Right cardiac atrium (tissue), 5 donors: ENCODE measurements at places on chromosomes 16 and 17. TPM values are rescaled to one million over a fixed set of nuclear protein-coding genes. Genes with fewer than 3 reads are reported as not detected.

TLCD2 gene
- total RNA-seq: 2.4 TPM

CDK5R1 gene
- 1.5 TPM for total RNA-seq

SPATA22 gene
- 1.6 TPM for total RNA-seq

TBC1D3B gene
- 3.1 TPM for total RNA-seq

EVPLL gene
- total RNA-seq: not detected

TOX3 gene
- not detected for total RNA-seq

HBA1 gene
- total RNA-seq: 88.4 TPM

UBALD2 gene
- total RNA-seq: 28.5 TPM

KRTAP4-4 gene
- total RNA-seq: not detected

UTS2R gene
- total RNA-seq: 7.5 TPM

DNA sequence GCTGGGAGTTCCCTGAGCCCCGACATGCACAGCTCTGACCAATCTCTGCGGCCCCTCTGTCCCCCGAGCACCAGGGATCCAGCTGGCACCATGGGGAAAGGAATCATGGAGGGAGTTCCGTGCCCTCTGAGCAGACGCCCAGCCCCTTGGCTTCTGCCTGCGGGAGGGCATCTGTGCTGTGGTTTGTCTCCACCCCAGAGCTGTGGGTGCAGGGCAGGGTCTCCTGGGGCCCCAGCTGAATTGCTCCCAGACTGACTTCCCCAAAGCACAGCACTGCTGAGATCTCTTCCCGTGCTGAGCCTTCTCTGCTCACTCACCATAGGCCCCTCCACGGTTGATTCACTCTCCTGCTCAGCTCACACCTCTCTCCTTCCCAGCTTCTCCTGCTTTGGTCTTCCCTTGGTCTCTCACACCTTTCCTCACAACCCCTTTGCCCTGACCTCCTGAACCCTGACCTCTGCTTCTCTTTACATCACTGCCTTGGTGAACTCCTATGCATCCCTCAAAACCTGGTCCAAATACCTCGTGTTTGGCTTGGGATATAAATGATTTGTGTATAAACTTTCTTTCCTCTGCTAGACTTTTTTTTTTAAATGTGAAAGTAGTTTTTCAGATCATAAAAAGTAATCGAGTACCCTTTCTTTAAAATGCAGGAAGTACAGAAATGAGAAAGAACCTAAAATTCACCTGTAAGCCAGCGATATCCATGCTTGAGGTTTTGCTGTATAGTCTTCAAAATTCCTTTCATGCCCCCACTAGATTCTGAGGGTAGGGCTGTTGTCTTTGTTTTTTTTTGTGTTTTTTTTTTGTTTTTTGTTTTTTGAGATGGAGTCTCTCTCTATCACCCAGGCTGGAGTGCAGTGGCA is 265.3 kb downstream of the SEC14L1 start:
- DNase-seq: no peak

DNA sequence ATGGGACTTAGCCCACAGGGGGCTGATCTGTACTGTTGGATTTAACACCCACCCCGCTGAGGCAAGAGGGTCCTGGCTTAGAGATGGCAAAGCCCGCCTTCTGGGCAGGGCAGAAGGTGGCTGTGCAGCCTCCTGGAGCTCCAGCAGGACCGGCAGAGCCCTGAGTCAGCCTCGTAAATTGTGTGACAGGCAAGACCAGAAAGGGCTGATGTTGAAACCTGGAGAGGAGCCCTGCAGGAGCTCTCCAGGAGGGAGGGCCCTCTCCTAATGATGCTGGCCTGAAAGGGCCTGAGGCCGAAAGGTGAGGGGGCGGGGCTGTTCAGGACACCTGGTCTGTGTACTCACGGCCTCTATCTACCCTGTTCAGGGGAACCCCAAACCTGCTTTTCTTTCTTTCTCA is 22.5 kb upstream of the MYO15B start:
- DNase-seq: peak; percentile 36

DNA sequence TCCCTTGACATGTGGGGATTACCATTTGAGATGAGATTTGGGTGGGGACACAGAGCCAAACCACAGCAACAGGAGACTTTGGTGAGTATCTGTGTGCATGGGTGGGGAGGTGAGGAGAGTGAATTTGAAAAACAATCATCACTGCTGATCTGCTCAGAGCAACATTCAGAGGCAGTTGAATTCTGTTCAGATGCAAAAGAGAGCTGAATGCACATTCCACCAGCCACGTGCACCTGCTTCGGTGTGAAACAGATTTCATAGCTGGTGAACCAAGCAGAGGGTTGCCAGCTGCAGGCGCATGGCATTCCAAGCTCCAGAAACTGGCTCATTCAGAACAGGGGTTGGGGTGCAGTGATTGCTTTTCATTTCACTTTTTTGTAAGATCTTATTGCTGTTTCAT is 233.1 kb upstream of the FOXF1 start:
- DNase-seq: no peak

GRCh38 chr16:74608944-74609343 is 2.0 kb upstream of the GLG1 start:
- DNase-seq: no peak

- peak; percentile 92 for DNase-seq
Measured at GRCh38 chr16:86931410-86931941, 353.1 kb downstream of the FOXL1 start.

GRCh38 chr17:58480090-58480489 is 8.1 kb downstream of the HSF5 start:
- DNase-seq: no peak

DNA sequence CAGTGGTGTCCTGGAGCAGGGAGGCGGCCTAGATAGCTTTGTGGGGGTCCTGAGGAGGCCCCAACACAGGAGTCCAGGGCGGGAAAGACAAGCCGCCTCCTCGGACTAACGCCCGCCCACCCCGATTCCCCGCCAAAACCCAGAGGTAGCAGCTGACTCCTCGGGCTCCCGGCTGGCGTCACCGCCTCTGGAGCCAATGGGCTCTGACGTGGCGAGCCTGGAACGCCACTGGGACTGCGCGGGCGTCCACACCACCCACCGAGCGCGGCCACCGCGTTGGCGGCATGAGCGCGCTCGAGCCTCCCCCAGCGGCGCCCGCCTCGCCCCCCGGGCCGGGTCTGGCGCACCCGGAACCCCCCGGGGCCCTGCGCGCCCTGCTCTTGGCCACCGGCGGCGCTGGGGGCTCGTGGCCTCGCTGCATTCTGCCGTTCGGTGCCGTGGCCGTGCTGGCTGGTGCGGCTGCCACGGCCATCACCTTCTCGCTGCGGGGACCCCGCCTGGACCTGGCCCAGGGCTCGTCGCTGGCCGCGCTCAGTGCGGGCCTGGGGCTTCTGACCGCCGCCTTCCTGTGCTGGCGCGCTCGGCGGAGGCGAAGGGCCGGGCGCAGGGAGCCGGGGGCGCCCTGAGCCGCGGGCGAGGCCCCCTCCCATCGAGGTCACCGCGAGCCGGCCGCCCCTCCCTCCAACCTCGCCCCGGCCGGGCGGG is 3.4 kb upstream of the NTN3 start:
- peak; percentile 95 for DNase-seq

- DNase-seq: no peak
Measured at GRCh38 chr17:39236981-39237441, 11.3 kb upstream of the STAC2 start.

DNA sequence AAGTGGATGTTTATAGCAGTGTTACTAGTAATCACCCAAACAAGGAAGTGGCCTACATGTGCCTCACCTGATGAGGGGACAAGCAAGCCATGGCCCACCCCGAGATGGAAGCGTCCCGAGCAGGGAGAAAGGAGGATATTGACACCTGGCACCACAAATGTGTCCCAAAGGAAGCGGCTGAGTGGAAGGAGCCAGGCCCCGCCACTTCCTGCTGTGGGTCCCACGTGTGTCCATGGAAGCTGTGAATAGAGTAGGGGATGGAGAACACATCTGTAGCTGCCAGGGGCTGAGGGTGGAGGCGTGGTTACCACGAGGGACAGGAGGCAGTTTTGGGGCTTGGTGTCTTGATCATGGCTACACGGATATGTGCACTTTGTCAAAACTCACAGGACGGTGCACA is 49.2 kb downstream of the KCNJ12 start:
- peak; percentile 21 for DNase-seq

DNA sequence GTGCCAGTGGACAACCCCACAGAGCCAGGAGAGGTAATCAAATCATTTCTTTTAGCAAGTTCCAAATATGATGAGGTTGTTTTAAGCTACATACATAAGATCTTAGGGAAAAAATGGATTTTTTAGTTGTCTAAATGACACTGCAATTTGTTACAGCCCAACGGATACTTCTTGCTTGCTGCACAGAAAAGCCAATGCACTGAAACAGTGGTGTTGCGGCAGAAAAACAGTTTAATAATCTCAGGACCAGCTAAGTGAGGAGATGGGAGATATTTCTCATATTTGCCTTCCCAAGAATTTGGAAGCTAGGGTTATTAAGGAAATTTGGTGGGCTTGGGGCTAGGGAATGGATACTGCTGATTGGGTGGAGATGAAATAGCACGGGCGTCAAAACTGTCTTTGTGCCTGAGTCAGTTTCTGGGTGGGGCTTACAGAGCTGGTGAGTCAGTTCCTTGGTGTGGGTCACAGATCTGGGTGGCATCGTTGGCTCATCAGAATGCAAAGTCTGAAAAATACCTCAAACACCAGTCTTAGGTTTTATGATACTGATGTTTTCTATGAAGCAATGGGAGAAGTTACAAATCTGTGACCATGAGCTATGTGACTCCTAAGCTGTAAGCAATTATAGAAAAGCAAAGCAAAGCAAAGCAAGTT is 255.4 kb downstream of the IRX3 start:
- no peak for DNase-seq

GRCh38 chr17:66904760-66905624 is 59.5 kb upstream of the CACNG4 start:
- DNase-seq: peak; percentile 60

DNA sequence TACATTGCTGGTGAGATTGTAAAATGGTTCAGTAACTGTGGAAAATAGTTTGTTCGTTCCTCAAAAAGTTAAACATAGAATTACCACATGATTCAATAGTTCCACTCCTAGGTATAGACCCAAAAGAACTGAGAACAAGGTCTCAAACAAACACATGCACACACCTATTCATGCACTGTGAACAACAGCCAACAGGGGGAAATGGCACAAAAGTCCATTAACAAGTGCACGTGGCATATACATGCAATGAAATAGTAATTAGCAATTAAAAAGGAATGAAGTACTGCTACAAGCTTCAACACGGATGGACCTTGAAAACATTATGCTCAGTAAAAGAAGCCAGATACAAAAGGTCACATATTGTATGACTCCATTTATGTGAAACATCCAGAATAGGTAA is 23.8 kb downstream of the SDK2 start:
- DNase-seq: no peak

GRCh38 chr17:79705674-79706073 is 25.1 kb upstream of the ENPP7 start:
- DNase-seq: no peak

GRCh38 chr16:67198238-67198734 is 645 bp upstream of the ELMO3 start:
- DNase-seq: peak; percentile 76

- no peak for DNase-seq
Measured at GRCh38 chr17:49031965-49032928, 35.1 kb downstream of the IGF2BP1 start.

GRCh38 chr17:56939869-56940484 is 20.9 kb downstream of the COIL start:
- DNase-seq: no peak

DNA sequence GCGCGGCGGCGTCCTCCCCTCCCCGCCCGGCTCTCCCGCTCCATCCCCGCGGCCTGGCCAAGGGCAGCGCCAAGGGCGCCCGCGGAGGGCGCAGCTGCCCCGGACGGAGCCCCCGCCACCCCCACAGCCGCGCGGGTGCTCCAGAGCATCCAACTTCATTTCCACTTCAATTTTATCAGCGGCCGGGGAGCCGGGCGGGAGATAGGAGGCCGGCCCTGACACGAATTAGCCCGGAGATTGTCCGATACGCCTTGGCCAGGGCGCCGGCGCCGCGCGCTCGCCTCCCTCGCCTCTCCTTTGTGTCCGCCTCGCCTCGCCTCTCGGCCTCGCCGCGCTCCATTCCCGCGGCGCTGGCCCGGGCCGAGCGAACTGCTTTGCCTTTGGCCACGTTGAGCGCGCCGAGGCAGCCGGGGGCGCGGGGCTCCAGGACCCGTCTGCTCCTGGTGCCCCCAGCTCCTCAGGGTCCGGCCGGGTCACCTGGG is 129.1 kb upstream of the LHX1 start:
- no peak for DNase-seq

DNA sequence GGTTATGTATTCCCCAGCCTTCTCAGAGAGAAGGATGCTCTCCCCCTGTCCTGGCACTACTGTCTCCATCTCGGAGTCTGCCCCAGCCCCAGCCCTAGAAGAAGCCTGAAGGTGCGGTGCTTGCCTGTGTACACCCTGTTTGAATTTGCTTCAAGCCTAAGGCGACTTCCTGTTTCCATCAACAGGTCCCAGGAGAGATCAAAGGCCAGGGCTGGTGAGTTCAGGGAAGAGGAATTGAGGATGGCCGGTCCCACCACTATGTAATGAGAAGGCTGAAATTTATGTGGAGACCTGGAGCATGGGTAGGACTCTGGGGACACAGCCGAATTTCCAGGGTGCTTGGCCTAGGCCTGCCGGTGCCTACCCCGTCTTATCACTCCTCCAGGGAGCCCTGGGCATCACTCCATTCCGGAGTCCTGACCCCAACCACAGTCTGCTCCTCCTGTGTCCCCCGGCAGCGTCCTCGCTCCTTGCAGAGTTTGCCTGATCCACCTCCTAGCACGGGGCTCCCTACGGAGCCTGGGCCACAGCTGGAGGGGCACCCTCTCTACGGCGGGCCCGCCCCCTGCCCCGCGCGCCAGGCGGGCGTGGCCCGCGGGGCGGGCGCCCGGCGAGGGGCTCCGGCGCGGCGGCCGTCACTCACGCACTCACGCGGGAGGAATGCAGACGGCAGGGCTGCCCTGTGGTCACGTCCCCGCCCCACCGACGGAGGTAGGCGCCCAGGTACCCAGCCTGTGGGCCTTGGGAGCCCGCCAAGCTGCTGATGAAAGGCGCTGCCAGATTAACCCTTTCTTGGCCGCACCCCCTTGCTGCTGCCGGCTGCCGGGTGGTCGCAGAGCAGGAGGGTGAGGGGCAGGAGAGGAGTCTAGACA is 53.8 kb upstream of the TAC4 start:
- no peak for DNase-seq

DNA sequence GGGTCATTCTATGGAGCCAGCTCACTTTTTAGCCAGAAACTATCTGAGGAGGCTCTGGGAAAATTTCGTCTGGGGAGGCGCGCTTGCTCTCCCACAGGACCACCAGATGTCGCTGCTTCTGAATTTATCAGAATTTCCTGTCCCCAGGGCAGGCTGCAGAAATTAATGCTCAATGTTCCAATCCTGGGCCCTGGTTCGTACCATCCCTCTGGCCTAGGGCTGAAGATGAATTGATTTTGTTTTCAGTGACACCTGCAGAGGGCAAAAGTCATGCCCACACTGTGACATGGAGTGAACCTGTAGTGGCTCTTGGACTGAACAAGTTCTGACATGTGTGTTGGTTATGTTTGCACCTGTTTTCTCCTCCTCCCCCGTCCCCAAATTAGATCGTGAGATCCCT is 482.6 kb downstream of the NPIPA7 start:
- peak; percentile 53 for DNase-seq
